ENCODE measurements at places on chromosomes 4 and X. TPM values are rescaled to one million over a fixed set of nuclear protein-coding genes. Genes with fewer than 3 reads are reported as not detected.

DNA sequence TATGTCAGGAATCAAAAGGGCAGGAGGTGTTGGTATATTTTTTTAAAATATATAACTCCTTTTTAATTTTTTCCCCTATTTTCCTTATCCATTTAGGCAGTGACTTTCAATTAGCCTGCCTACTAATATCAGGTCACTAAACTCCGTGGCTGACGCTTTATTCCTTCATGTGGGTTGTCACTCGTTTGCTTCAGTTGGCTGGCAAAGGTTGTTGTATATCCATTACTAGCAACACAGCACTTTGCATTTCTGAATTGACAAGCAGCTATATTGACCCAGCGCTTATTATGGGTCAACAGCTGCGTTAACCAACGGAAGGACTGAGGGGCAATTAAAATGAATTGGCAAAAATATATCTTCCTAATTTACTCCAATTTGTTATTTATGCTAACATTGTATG lies 87.7 kb downstream of the ARX start:
- DNase-seq: peak; percentile 39

DNA sequence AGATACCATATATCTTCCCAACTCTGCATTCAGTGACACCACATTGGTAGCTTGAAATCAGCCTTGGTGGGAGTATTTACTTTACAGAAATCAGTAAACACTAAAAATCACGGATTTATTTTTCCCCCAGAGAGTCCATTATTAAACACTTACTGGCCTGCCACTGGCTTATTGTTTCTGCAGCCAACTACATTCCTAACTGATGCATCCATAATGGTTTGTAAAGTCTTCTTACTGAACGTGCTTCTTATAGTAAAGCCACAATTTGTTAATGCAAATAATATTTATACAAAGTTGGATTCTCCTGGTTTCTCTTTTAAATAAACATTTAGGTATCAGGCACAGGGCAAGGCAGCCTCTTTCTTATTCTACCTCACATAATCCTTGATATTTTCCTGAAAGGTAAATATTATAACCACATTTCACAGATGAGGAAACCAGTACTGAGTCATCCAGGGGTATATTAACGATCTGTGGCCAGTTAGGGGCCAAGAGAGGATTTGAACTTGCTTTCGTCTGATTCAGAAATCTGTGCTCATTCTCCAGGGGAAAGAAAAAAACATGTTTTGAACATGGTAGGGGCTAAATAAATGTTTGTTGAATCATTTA lies 136.5 kb downstream of the RAB28 start:
- no peak for DNase-seq

Gene GAGE12F
- polyA plus RNA-seq: not detected

Gene HDX
- 4.3 TPM for polyA plus RNA-seq

Gene ESX1
- polyA plus RNA-seq: not detected

Gene VEGFD
- polyA plus RNA-seq: 0.43 TPM

Measured in spinal cord (tissue), 10 donors.